ENCODE measurements at places on chromosomes 3 and 15.

DNA sequence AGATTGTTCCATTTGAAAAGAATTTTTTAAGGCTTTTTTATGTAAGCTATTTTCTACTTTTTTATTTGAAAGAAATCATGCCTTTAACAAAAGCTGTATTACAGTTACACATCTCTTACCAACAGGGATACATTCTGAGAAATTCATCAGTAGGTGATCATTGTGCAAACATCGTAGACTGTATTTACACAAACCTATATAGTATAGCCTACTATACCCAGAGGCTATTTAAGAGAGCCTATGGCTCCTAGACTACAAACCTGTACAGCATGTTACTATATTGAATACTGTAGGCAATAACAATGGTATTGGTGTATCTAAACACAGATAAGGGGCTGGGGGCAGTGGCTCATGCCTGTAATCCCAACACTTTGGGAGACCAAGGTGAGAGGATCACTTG lies 43.1 kb downstream of the PEAK1 start:
- no peak for DNase-seq

GRCh38 chr15:70863450-70864218 lies 9.7 kb upstream of the LARP6 start:
- no peak for DNase-seq

DNA sequence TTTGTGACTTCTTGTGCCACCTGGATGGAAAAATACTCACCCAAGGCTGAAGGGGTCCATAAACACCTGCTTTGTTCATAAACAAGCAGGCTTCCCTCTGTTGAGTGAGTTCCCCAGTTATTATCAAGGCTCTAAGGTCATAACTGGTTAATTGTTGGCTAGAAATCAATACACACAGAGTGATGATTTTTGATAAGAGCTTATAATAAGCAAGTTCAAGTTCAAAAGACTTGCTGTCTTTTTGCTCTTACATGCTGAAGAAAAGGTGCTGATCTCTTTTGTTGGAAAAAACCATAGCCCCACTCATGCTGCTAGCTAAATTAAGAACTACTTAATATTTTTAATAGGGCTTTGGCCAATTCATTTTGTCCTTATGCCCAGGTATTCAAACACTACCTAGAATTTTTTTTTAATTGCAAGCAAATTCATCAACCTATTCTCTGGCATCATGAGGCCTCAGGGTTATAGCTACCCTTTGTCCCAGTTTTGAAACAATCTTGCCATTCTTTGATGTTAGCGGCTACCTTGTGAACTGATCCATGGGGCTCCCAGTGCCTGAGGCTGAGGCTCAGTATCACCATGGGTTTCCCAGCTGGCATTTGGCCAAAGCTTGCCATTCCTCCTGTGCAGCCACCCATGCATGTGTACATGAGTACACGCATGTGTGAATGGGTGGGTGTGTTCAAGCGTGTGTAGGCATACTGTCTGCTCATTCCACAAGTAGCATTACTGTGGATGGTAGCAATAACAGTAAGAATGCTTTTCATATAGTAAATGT lies 127.6 kb upstream of the LPP start:
- DNase-seq = no peak

GRCh38 chr3:85977615-85978338 lies 1013.2 kb downstream of the VGLL3 start:
- DNase-seq = no peak

DNA sequence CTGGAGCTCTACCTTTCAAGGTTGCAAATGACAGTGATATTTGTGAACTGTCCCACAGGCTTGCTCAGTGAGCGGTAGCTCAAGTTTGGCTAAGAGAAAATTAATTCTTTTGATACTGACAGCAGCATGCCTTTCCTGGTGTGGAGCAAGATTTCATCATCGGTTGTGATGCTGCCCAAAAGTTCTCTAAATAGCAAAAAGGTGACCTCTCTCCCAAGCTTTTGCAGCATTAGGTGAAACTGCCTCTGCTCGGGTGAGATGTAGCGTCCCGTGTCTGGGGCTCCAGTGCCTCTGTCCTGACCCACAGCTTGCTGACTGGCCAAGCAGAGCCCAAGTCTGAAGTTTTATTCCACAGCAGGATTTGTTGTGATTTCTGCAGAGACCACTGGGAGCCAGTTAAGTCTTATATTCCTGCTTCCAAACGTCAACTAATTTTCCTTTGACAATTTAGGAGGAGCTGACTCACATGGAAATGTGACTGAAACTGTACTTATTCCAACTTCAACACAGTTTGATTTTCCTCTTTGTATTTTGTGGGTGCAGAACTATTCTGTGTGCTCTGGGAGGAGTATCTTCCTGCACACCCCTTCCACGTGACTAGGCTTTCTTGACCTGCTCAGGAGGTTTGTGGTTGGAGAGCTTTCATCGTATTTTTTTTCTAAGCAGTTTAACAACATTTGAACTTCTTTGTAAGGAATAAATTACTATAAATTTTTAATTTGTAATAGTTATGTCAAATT lies 5.9 kb downstream of the SYNM start:
- no peak for DNase-seq
